ENCODE measurements at places on chromosomes 11 and 22.

- no peaks in the 10 kb centered on the region for H3K36me3 ChIP-seq
- DNase-seq, result no peak
- no peak overlapping the region for H3K27ac ChIP-seq
- H3K4me1 ChIP-seq, result no peaks in the 10 kb centered on the region
Measured at GRCh38 chr11:128005562-128005961, 581.8 kb downstream of the ETS1 start.

GRCh38 chr11:13102865-13103539 is 93.9 kb downstream of the RASSF10 start:
- H3K36me3 ChIP-seq, result no peaks in the 10 kb centered on the region
- no peak overlapping the region for H3K27ac ChIP-seq
- no peak for DNase-seq
- no peaks in the 10 kb centered on the region for H3K4me1 ChIP-seq
- no peak overlapping the region for H3K4me3 ChIP-seq

GRCh38 chr11:113263458-113264259 is 50.7 kb upstream of the TTC12 start:
- H3K4me3 ChIP-seq, result no peak overlapping the region
- no peak overlapping the region for H3K27ac ChIP-seq
- no peaks in the 10 kb centered on the region for H3K36me3 ChIP-seq
- H3K4me1 ChIP-seq, result no peaks in the 10 kb centered on the region
- H3K27me3 ChIP-seq, result no peaks in the 10 kb centered on the region

GRCh38 chr22:41612603-41613306 is 8.1 kb downstream of the DESI1 start:
- H3K4me1 ChIP-seq, result peaks cover 6% of the 10 kb centered on the region
- H3K27ac ChIP-seq, result no peak overlapping the region
- no peak overlapping the region for H3K4me3 ChIP-seq
- H3K36me3 ChIP-seq, result no peaks in the 10 kb centered on the region
- H3K27me3 ChIP-seq, result no peaks in the 10 kb centered on the region

GRCh38 chr11:225734-226453 is 10.2 kb downstream of the SIRT3 start:
- H3K4me3 ChIP-seq, result no peak overlapping the region
- H3K27ac ChIP-seq, result no peak overlapping the region
- H3K27me3 ChIP-seq, result no peaks in the 10 kb centered on the region
- H3K4me1 ChIP-seq, result no peaks in the 10 kb centered on the region

All from CD4-positive, alpha-beta memory T cell (primary cell).